ENCODE measurements at places on chromosomes 4 and X. TPM values are rescaled to one million over a fixed set of nuclear protein-coding genes. Genes with fewer than 3 reads are reported as not detected.

- peak overlapping the region; percentile 96 for H3K4me3 ChIP-seq
- H3K4me1 ChIP-seq = peaks cover 11% of the 10 kb centered on the region
- peak overlapping the region; percentile 99 for H3K27ac ChIP-seq
Measured at GRCh38 chr4:102503301-102503746, 2.2 kb downstream of the NFKB1 start.

DNA sequence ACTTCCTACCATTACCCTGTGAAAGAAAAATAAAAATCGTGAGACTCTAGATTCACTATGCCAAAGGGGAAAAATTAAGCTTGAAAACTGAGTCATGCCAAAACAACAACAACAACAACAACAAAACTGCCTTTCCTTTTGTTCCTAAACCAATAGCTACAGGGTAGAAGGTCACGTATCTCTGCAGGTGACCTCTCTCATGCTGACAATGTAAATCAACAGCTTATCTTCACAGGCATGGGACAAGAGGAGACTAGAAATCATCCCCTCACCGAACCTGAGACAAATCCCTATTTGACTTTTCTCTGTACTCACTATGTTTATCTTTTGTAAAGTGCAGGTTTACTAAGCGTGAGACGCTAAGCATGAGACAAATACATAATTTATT, 20.5 kb upstream of the AADAT start:
- H3K27ac ChIP-seq = no peak overlapping the region
- peaks cover 3% of the 10 kb centered on the region for H3K27me3 ChIP-seq
- no peak overlapping the region for H3K4me3 ChIP-seq
- no peaks in the 10 kb centered on the region for H3K4me1 ChIP-seq
- no peaks in the 10 kb centered on the region for H3K36me3 ChIP-seq

DNA sequence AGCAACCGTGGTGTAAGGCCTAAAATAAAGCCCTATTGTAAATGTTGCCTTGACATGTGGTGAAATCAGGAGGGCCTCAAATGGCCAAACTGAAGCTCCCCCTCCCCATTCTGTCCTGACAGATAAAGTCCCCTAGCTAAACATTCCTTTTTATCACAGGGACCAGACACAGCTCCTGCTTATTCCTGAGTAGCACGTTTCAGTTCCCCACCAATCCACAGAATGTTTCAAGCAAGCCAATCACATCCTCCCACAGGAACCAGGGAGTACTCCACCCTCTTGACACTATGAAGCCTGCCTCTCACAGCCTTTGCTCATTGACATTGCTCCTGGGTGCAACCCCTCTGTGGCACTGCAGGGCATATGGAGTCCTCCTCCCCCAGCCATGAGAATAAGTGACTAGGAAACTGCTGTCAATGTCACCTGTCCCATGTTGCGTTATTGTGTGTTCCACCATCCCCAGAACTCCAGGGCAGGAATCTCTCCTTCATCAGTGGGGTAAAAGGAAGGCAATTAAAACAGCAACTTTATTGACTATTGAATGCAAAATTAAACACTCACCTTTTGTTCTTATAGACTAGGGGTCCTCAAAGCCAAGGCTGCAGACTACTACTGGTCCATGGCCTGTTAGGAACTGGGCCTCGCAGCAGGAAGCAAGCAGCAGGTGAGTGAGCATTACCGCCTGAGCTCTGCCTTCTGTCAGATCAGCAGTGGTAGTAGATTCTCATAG, 128.1 kb downstream of the COL25A1 start:
- no peaks in the 10 kb centered on the region for H3K4me1 ChIP-seq
- no peaks in the 10 kb centered on the region for H3K36me3 ChIP-seq
- no peak for DNase-seq
- H3K27ac ChIP-seq = no peak overlapping the region

DNA sequence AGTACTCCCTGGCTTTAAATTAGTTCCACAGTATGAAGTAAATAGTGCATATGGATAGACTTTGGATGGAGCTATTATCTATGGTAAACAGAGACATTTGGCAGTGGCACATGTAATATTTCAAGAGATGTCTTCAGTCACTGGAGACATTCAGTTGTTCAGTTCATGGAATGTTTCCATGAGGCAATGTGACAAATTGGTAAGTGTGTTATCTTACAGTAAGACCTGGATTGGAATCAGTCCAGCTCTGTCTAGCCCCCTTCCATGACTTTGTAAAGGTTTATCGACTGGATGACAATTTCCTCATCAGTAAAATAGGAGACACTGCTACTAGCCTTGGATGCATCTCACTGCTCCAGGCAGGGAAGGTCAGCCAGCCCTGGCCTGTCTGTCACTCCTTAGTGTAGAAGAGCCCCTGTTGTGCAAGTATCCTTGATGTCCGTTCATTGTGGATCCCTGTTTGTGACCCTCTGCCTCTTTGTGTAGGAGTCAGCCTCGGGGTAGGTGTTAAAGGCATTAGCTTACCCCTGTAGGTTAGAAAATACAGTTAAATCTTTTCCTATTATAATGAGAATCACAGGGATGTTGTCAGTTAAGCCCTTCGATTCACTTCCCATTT, 335.9 kb downstream of the ANK2 start:
- H3K27me3 ChIP-seq = no peaks in the 10 kb centered on the region
- H3K36me3 ChIP-seq = no peaks in the 10 kb centered on the region
- H3K27ac ChIP-seq = no peak overlapping the region
- H3K4me1 ChIP-seq = no peaks in the 10 kb centered on the region
- no peak overlapping the region for H3K4me3 ChIP-seq

GRCh38 chr4:5964030-5964429, 54.2 kb downstream of the C4orf50 start:
- no peak for DNase-seq
- no peak overlapping the region for H3K27ac ChIP-seq
- no peaks in the 10 kb centered on the region for H3K4me1 ChIP-seq
- H3K4me3 ChIP-seq = no peak overlapping the region
- no peaks in the 10 kb centered on the region for H3K27me3 ChIP-seq

GRCh38 chrX:71541210-71542022, 8.5 kb downstream of the OGT start:
- DNase-seq = no peak
- peak overlapping the region; percentile 24 for H3K4me3 ChIP-seq
- no peak overlapping the region for H3K27ac ChIP-seq
- H3K27me3 ChIP-seq = no peaks in the 10 kb centered on the region
- peaks cover 51% of the 10 kb centered on the region for H3K36me3 ChIP-seq

DNA sequence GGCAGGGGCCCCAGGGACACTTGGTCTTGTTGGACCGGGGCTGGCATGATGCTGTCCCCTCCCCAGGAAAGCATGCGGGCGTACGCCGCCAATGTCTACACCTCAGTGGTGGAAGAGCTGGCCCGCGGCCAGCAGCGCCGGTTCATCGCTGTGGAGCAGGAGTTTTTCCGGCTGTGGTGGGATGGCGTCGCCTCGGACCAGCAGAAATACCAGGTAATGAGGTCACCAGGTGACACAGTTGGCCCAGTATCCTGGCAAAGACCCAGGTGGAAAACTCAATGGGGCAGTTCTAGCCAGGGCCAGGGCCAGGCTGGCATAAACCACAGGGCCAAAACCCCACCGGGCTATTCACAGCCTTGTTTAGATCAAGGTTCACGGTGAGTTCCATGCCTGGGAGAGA, 1.5 kb downstream of the MAN2B2 start:
- H3K36me3 ChIP-seq = peaks cover 47% of the 10 kb centered on the region
- H3K4me1 ChIP-seq = peaks cover 30% of the 10 kb centered on the region
- no peaks in the 10 kb centered on the region for H3K27me3 ChIP-seq
- no peak overlapping the region for H3K27ac ChIP-seq

Gene PLAC1
- not detected for total RNA-seq

Gene ADH7
- total RNA-seq = not detected
